ENCODE measurements at places on chromosomes 5 and 9.

- DNase-seq = no peak
These were observed 470 bp upstream of the SLC22A5 start for GRCh38 chr5:132369007-132369473.

GRCh38 chr9:135507104-135508035 lies 6.9 kb downstream of the MRPS2 start:
- no peak for DNase-seq

DNA sequence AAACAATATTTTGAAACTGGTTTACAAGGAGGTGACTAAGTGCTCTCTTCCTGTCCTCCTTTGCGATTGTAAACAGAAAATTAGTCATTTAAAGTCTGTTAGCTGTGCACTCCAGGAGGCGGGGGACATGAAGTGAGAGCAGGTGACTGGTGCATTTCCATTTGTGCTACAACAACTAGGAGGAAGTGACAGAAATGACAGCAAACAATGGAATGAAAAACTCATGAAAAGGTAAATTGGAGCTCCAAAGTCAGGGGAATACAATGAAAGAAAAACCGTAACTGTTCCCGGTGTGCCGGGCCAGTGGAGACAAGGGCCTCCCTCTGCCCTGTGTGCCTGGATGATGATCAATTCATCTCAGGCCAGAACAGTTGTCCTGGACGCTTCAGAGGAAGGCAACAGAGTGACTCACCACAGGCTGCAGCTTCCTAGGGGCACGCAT lies 439.9 kb downstream of the GADD45G start:
- DNase-seq = peak; percentile 83

GRCh38 chr5:133053448-133053847 lies 1.6 kb downstream of the HSPA4 start:
- no peak for DNase-seq

DNA sequence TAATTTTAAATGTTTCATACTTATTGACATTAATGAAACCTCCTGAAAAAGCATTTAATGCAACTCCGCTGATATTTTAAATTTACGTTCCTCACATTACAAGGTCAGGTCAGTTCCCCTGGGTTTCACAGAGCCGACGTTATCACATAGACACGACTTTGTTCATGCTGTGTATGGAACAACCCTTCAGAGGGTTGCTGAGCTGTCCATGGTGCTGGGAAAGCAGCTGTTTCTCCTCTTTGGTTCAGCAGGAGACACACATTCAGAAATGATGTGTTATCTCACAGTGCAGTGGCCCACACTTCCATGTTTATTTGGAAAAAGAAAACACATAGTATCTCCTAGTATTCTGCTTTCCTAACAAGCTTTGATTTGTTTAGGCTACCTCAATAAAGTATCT lies 53.5 kb downstream of the PPP2R2B start:
- DNase-seq = no peak

GRCh38 chr9:82490019-82490499 lies 501.5 kb downstream of the SPATA31D1 start:
- no peak for DNase-seq

DNA sequence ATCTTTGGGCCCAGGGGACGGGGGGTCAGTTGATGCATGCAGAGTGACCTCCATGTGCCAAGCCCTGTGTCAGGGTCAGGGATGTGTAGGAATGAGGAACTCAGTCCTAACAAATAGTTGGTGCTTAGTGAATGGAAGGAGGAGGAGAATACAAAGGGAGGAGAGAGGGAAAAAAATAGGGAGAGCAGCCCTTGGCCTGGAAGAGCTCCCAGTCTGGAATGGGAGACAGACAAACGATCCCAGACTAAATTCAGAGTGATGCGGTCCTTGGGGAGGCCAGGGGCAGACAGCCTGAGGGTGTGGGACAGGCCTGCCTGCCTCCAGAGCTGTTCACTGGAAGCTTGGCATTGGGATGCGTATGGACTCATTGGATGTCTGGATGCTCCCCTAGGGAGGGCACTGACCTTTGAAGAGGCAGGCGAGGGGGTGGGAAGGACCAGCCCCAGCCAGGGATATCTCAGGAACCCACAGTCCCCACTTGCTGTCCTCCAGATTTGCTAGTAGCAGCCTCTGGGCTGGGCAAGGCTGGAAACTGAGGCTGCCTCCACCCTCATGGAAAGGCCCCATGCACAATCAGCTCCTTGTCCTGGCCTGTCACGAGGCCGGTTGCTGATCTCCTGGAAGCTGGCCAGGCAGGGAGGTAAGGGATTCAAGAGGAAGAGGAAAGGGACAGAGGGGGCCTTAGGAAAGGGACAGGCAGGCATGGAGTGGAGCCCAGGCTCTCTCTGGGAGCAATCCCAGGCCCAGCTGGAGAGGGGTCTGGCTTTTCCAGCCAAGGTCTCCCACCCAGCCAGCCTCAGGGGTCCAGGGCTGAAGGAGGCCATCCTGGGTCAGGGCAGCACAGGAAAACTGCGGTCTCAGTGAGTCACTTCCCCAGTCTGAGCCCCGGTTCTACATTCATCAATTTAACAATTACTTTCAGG lies 69.0 kb upstream of the GGTA1 start:
- no peak for DNase-seq

DNA sequence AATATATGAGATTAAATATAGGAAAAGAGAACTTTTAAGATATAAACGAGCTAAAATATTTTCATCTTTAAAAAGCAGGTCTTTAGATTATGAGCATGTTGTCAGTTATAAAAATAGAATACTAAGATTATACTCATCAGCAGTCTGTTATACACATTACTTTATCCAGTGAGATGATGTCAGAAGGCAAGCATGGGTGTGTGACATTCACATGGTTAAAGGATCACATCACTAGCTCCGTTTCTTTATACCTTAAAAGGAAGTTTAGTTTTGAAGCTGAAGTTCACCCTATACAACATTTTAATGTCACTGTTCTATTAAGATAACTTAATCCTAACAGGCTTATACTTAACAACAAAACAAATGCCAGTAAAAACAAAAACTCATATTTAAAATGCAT lies 59.6 kb downstream of the RICTOR start:
- DNase-seq = no peak

DNA sequence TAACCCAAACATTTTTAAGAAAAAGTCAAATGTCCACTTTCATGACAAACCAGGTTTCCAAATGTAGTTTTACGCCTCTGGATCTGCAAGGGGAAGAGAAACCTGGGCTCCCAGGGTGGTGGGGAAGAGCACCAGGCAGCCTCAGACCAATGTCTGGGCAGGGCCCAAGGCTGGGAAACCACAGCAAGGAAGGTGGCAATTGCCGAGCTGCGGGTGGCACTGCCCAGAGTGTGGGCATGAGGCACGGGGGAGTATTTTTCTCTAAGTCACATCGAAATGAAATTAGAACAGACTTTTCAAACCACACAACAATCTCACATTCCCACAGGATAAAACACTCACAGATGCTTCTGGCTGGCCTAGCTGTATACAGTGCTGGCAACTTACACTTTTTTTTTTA lies 32.6 kb upstream of the RASGEF1C start:
- DNase-seq = no peak

- no peak for DNase-seq
These were observed 77.7 kb upstream of the ASS1 start for GRCh38 chr9:130366888-130367550.

DNA sequence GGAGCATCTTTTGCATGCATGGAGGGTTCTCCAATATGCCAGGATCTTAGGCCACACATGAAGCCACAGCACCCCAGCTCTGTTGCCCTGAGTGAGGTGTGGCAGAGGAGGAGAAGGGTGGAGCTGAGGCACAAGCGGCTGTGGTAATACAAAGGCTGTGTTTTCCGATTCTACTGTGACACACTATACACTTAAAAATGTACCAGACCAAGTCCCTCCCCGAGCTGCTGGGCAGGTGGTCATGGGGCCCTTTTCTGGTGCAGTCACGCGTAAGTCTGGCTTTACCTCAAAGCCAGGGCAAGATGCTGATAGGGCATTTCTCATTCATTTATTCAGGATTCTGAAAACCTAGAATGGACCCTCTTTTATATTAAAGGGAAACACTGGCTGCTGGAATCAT lies 3.7 kb downstream of the ADGRV1 start:
- DNase-seq = no peak

GRCh38 chr5:106720367-106720766 lies 950.4 kb downstream of the EFNA5 start:
- DNase-seq = no peak

- DNase-seq = no peak
These were observed 36.0 kb upstream of the FBN2 start for GRCh38 chr5:128574041-128574440.

DNA sequence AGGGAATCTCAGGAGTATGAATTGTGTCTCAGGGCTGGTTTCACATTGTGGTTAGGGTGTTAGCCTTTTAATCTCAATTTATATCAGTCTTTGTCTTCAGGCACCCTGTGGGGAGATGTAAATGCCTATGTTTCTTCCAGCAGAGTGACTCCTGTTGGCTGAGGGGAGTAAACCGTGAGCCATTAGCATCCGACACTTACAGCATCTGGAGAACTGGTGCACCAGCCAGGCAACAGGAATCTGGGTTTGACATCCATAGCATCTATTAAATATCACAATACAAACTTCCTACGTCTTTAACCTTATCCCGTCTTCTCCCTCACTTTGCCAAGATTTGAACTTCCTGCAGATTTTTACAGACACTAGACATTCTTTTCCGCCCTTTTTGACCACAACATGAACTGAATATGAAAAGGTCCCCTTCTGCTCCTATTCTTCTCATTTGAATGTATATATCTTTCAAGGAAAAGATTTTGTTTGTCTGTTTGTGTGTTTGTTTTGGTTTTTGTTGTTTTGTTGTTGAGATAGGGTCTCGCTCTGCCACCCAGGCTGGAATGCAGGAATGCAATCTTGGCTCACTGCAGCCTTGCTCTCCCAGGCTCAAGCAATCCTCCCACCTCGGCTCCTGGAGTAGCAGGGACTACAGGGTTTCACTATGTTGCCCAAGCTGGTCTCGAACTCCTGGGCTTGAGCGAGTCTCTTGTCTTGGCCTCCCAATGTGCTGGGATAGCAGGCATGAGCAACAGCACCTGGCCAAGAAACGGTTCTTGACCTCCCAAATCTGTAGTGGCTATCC lies 626.2 kb downstream of the TLR4 start:
- no peak for DNase-seq

GRCh38 chr9:133684121-133684935 lies 48.2 kb downstream of the DBH start:
- no peak for DNase-seq

DNA sequence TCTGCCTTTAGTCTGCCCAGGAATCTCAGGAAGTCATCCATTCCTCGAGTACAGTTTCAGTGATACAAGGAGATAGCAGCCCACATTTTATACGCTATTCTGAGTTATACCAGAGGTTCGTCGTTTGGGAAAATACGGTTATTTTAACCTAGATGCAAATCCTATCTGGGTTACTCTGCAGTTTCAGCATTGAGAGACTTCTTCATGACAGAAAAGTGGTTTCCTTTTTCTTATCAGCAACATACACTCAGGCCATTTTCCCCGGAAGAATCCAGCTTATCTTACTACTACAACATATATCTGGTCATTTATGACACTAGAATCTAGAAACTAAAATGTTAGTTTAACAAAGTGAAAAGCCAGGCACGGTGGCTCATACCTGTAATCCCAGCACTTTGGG lies 83.4 kb upstream of the IQGAP2 start:
- DNase-seq = no peak

DNA sequence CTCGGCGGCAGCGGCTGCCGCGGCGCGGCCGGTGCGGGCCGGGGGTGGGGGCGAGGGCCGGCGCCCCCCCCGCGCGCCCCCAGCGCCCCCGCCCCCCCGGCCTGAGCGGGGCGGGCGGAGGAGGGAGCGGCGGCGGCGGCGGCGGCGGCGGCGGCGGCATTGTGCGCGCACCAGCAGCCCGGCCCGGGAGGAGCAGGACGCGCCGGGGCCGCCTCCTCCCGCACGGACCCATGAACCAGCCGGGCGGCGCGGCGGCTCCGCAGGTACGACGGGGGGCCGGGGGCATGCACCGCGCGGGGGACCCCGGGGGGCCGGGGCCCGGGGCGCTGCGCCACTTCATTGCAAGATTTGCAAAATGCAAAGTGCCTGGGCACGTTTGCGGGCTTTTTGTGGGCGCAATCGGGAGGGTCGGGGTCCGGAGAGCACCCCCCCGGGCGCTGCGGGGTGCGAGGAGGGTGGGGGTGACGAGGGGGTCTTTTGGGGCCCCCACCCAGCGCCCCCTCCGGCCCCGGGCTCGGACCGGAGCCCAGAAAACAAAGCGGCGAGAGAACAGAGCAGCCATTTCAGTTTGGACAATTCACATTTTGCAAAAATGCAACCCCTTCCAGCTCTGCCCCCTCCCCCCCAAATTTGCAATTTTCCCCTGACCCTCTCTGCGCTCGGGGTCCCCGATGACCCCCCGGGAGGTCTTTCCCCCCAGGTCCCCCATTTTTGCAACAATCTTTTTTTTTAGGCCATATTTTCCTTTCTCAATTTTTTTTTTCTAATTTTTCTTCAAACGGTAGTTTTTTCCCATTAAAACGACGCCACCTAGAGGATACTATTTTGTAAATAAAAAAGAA lies at the start of gene ZNF618:
ZNF618 (plus strand) TSS at position 159 of the 842 bp plus-strand sequence; CDS start at position 231, 72 bp downstream.
- DNase-seq = no peak

- DNase-seq = no peak
These were observed 39.5 kb downstream of the SEMA6A start for GRCh38 chr5:116534964-116535651.

DNA sequence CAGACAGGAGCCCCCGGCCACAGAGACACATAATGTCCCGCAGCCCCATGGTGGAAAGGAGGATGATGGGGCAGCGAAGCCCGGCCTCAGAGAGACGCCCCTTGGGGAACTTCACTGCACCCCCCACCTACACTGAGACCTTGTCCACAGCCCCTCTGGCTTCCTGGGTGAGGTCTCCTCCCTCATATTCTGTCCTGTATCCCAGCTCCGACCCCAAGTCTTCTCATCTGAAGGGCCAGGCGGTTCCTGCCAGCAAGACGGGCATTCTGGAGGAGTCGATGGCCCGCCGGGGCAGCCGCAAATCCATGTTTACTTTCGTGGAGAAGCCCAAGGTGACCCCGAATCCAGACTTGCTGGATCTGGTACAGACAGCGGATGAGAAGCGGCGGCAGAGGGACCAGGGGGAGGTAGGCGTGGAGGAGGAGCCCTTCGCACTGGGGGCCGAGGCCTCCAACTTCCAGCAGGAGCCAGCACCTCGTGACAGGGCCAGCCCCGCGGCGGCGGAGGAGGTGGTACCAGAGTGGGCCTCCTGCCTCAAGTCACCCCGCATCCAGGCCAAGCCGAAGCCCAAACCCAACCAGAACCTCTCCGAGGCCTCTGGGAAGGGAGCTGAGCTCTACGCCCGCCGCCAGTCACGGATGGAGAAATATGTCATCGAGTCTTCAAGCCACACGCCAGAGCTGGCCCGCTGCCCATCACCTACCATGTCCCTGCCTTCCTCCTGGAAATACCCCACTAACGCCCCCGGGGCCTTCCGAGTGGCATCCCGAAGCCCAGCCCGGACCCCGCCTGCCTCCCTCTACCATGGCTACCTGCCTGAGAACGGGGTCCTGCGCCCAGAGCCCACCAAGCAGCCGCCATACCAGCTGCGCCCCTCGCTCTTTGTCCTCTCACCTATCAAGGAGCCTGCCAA lies 8.9 kb downstream of the SYNPO start:
- DNase-seq = no peak

DNA sequence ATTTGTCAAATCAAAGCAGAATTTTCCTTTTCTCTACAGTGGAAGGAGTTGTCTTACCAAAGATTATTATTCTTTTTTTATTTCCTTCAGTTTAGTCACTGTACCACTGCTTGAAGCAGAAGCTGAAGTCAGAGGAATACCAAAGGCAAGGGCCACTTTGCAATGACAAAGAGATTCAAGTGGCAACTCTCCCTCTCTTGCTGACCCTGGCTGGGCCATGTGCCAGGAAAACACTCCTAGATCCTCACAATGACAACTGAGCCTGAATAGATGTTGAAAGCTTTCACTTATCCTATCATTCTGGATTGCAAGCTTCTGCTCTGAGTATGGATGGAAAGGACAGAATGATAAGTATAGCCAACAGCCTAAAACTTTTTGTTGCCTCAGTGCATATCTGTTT lies 618.3 kb downstream of the NR2F1-AS1 start:
- no peak for DNase-seq

Data from NCI-H1417 treated with DMSO at 0.1 percent for 48 hours (cell line).